ENCODE measurements at places on chromosomes 5 and 9.

GRCh38 chr9:115999498-115999897 lies 154.1 kb upstream of the PAPPA start:
- DNase-seq, result no peak

GRCh38 chr9:81591791-81592190 lies 97.6 kb downstream of the TLE1 start:
- DNase-seq, result no peak

DNA sequence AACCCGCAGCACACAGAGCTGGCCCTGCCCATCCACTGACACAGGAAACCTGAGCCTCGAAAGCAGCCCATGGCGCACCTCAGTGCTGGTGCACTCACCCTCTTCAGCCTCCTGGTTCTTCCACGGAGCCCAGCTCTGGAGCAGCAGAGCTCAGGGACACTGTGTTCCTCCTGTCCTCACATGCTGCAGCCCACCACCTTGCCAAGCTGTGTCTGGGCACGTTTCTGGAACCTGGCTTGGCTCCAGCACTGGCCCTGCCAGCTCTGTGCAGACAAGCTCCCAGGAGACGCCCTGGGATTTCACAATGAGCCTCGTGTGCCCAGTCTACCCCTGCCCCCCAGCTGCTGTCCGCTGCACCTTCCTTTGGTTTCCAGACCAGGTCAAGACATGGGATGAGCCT lies 119.5 kb downstream of the SYK start:
- no peak for DNase-seq

- DNase-seq, result no peak
Observed at GRCh38 chr9:116420993-116421538, 266.0 kb upstream of the TRIM32 start.

GRCh38 chr5:5421149-5421960 lies 1.1 kb upstream of the ICE1 start:
- DNase-seq, result peak; percentile 20

DNA sequence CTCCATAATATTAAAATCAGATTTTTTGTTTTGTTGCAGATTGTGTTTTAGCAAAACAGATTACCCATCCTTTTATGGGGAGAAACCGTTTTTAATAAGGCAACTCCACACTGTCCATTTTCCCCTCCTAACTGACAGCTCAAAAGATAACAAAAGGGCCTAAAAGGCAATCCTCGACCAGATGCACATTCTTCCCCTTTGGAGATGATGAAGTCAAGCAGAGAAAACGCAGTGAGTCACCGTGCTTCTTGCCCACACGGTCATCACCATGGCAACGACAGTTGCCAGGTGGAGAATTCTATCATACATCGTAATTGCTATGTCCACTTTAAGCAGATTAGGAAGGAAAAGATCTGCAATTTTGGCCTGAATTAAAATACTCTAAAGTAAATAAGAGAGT lies 96.4 kb downstream of the DIRAS2 start:
- no peak for DNase-seq

DNA sequence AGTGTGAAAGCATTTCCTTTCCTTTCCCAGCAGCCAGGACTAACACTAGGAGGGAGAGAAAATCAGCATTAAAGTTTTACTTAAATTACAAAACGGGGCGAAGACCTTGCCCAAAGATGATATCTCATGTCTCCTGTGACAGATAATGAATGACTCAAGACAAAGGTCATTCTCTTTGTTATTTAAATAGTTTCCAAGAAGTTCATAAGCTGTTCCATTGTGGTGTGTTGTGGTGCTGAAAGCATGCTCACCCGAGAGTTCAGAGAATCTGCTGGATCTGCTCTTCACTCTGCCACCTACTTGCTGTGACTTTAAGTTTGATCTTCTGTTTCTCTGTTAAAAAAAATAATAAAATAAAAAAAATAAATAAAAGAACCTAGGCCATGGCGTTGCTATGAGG lies 265.9 kb upstream of the NR4A3 start:
- no peak for DNase-seq

DNA sequence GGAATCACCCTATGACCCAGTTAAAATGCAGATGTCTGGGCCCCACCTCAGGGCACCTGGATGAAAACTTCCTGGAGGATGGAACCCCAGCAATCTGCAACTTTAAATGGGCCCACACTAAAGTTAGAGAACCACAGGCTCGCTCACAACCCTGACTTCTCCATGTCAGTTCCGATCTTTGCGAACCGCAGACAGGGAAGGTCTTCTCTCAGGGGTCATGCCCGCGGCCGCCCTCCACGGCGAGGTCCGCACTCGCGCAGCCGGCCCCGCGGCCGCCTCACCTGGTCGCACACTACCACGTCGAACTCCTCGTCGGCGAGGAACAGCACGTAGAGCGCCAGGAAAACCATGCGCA lies 499 bp downstream of the ALG2 start:
- DNase-seq, result no peak

GRCh38 chr5:76475936-76476335 lies 72.9 kb downstream of the IQGAP2 start:
- DNase-seq, result no peak

DNA sequence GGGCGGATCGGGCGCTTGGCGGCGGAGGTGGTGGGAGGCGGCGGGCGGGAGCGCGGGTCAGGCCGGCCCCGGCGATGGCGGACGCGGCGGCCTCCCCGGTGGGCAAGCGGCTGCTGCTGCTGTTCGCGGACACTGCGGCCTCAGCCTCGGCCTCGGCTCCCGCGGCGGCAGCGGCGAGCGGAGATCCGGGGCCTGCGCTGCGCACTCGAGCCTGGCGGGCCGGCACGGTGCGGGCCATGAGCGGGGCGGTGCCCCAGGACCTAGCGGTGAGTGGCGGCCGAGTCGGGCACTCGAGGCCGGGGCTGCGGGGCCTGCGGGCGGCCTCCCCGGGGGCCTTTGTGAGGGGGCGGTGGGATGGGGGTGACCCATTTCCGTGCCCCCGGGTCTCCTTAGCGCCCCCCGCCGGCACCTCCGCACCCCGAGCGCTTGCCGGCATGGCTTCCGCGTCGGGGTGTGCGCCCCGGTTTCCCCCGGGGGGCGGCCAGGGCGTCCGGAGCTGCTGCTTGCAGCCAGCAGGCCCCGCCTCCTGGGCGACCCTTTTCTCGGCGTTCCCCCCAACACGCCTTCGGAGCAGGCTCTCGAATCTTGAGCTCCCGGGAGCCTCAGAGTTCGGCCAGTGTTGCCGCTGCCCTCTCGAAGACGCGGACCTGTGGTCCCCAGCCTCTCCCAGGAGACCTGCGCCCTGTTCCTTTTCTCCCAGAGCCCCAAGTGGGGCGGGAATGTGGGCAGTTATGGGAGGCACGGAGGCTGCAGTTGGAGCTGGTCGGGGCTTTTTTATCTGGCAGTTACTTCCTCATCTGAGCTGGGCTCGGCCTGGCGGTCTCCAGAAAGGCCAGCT lies 456 bp downstream of the KDM3B start:
- DNase-seq, result peak; percentile 67

GRCh38 chr5:124459984-124460383 lies 286.5 kb downstream of the ZNF608 start:
- no peak for DNase-seq

DNA sequence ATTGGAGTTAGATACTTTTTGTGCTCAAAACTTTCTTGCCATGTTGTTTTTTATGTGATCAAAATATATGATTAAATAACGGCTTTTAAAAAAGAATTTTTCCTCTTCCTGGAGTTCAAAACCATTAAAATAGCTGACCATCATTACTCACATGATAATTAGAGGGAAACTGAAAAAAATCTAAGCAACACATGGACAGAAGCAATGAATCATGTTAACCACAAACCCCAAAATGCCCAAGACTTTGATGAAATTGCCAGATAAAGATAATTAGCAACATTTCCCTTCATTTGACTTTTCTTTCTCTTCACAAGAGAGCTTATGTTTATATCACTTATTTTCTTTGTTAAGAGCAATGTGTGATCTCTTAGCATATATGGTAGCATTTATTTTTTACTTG lies 1294.2 kb downstream of the EFNA5 start:
- no peak for DNase-seq

DNA sequence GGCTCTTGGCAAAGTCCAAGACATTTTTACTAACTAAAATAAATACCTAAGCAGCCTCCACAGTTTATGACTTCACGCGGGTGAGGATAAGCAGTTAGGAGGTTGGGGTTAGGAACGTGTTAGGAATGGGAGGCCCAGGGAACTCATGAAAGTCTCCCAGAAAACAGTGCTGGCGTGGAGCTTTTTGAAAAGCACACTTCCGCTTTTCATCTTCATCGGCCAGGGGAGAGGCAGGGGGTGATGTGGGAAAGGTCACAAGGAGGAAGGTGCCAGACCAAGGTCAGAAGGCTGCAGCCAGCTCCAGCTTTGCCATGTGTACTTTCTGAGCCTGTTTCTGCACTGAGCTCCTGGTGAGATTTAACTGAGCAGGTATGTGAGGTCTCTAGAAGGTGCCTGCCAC lies 149.0 kb downstream of the PHF2 start:
- no peak for DNase-seq

DNA sequence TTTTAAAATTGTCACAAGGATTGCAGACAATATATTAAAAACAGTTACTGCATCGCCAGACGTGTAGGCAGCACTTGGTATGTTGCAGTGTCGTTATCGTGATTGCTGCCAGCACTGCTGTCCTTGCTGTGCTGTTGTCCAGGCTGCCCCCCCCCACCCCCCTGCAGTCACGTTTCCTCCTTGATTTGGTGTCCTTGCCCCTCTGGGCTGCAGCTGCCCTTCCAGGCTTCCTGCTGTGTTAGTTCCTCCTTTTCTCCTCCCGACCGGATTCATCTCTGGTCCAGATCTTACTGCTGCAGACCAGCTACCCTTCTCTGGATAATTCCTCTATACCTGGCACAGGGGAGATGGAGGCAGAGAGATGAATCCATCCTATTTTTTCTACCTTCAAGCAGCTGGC lies 298.9 kb downstream of the TRIM32 start:
- no peak for DNase-seq

DNA sequence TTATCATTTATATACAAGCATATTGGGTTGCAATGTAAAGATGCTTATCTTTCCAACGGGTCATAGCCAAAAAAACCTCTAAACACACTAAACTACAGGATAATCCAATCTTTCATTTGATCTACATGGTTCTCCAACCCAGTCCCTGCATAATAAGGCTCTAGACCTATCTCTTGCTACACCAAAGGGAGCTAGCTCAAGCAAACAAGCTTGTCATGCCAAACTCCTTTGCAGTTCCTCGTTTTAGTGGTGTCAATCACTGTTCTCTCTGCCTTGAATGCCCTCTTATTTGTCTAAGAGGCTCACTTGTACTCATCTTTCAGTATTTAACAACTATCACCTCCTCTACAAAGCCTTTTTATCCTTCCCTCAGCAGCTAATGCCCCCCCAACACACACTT lies 5.6 kb downstream of the HOMER1 start:
- DNase-seq, result peak; percentile 52

- DNase-seq, result no peak
Observed at GRCh38 chr5:115396688-115397087, 100.2 kb upstream of the CCDC112 start.

DNA sequence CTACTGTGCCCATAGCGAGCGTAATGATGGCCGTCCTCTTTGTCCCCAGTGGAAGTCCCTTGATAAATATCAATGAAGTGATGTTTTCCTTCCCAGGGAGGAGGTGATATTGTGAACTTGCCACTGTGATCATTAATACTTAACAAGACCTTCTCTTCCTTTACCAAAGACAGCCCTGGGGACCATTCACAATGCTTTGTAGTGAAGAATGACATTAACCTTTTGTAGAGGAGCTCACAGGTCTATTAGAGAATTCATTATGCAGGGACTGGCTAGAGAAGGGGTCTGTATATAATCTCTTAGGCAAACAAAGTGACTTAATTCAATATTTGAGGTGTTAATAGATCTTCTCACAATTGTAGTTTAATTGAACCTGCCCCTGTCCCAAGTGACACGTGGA lies 452.9 kb upstream of the DMAC1 start:
- DNase-seq, result peak; percentile 23
